PC-9 (cell line): ENCODE measurements at places on chromosomes 7 and 10. TPM values are rescaled to one million over a fixed set of nuclear protein-coding genes. Genes with fewer than 3 reads are reported as not detected.

The GGCT gene
- total RNA-seq = 151 and 162 TPM in 2 replicates

The FGFBP3 gene
- 0.68 and 1.0 TPM in 2 replicates for total RNA-seq

The HGF gene
- total RNA-seq = not detected in 2 replicates

The C7orf33 gene
- total RNA-seq = not detected in 2 replicates

The MCM10 gene
- 20.9 and 24.5 TPM in 2 replicates for total RNA-seq

The NFE2L3 gene
- total RNA-seq = 44.2 and 49.1 TPM in 2 replicates

The SLIT1 gene
- not detected in 2 replicates for total RNA-seq

The CPN1 gene
- total RNA-seq = not detected in 2 replicates

The COL17A1 gene
- total RNA-seq = 31.6 and 41.3 TPM in 2 replicates

The NEURL1 gene
- total RNA-seq = 3.0 and 4.8 TPM in 2 replicates

The TMEM236 gene
- 0.20 and 0.24 TPM in 2 replicates for total RNA-seq

The CFAP43 gene
- 6.0 and 7.1 TPM in 2 replicates for total RNA-seq

The DGKI gene
- total RNA-seq = 0.41 and 0.65 TPM in 2 replicates

The TMEM139 gene
- 89.7 and 131 TPM in 2 replicates for total RNA-seq

The GOLGA7B gene
- total RNA-seq = 0.90 and 1.1 TPM in 2 replicates

The GJC3 gene
- total RNA-seq = not detected in 2 replicates

The RGS10 gene
- total RNA-seq = 44.5 and 46.0 TPM in 2 replicates

The TNS3 gene
- 111 and 143 TPM in 2 replicates for total RNA-seq

The THSD7A gene
- 1.6 and 4.0 TPM in 2 replicates for total RNA-seq

The AKR1C3 gene
- total RNA-seq = 1,870 and 1,886 TPM in 2 replicates

The ANXA8L1 gene
- 185 and 247 TPM in 2 replicates for total RNA-seq

The CYP2E1 gene
- total RNA-seq = 1.6 and 3.0 TPM in 2 replicates

The OR6B1 gene
- not detected in 2 replicates for total RNA-seq

The ITIH5 gene
- not detected in 2 replicates for total RNA-seq

The UNCX gene
- total RNA-seq = not detected in 2 replicates

The FAM237B gene
- total RNA-seq = not detected in 2 replicates

The CPA4 gene
- 4.2 and 9.8 TPM in 2 replicates for total RNA-seq

The ABI1 gene
- 41.3 and 50.8 TPM in 2 replicates for total RNA-seq

The DNAJC12 gene
- total RNA-seq = 0.33 TPM in 1 of 2 replicates, not detected in the other

The WDFY4 gene
- total RNA-seq = not detected in 2 replicates

The PLEKHS1 gene
- total RNA-seq = 2.9 and 4.9 TPM in 2 replicates

The SYT15 gene
- total RNA-seq = 1.9 and 3.3 TPM in 2 replicates

The TMEM229A gene
- total RNA-seq = not detected in 2 replicates

The NUTM2D gene
- total RNA-seq = 1.1 and 1.9 TPM in 2 replicates

The EFCAB10 gene
- not detected in 2 replicates for total RNA-seq

The SYPL1 gene
- total RNA-seq = 83.9 and 102 TPM in 2 replicates

The ATXN7L1 gene
- total RNA-seq = 10.8 and 14.6 TPM in 2 replicates
